ENCODE measurements at places on chromosomes 4 and X. TPM values are rescaled to one million over a fixed set of nuclear protein-coding genes. Genes with fewer than 3 reads are reported as not detected.

Gene HTR2C
- total RNA-seq: not detected

Gene NHS
- 2.0 TPM for total RNA-seq

Gene GAGE13
- total RNA-seq: not detected

Gene PRIMPOL
- 6.0 TPM for total RNA-seq

Gene LRP2BP
- total RNA-seq: 0.08 TPM

Gene CPZ
- total RNA-seq: 0.30 TPM

Gene CXCL6
- total RNA-seq: not detected

Gene ABLIM2
- 7.8 TPM for total RNA-seq

Gene YIPF7
- not detected for total RNA-seq

Gene CLGN
- total RNA-seq: 4.5 TPM

Gene MAGEA3
- 3.1 TPM for total RNA-seq

Gene UGT2A3
- 0.15 TPM for total RNA-seq

Gene GSTCD
- total RNA-seq: 4.7 TPM

Gene TMEM271
- not detected for total RNA-seq

Gene APOOL
- total RNA-seq: 7.3 TPM

Gene SPATA18
- 4.5 TPM for total RNA-seq

Gene MAGEA10
- not detected for total RNA-seq

Gene CD99L2
- total RNA-seq: 60.8 TPM

Gene JCHAIN
- total RNA-seq: 0.24 TPM

Gene REPS2
- total RNA-seq: 1.6 TPM

Gene IGSF1
- total RNA-seq: 0.28 TPM

All from A549 treated with AZD2906 at 1 μM for 4 hours (cell line).